SJCRH30 (cell line): ENCODE measurements at places on chromosomes 11 and 22.

GRCh38 chr22:33578752-33579151 is 341.5 kb downstream of the LARGE1 start:
- no peaks in the 10 kb centered on the region for H3K4me1 ChIP-seq
- no peak for DNase-seq
- no peak overlapping the region for H3K4me3 ChIP-seq

DNA sequence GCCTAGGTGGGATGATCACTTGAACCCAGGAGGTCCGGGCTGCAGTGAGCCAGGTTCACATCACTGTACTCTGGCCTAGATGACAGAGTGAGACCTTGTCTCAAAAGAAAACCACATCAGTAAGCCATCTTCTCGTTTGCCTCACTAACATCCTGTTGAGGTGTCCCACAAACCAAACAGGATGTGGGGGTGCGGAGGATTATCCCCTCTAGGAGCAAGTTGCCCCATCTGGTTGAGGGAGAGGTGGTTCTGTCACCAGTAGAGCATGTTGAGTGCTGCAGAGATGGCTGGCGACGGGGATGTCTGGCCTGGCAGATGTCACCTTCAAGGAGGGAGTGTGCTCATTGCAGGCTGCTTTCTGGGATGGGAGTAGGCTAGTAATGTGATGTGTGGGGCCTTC is 72.4 kb downstream of the ZNRF3 start:
- no peak overlapping the region for H3K4me3 ChIP-seq
- peaks cover 29% of the 10 kb centered on the region for H3K4me1 ChIP-seq
- no peak overlapping the region for H3K27ac ChIP-seq
- H3K27me3 ChIP-seq: no peaks in the 10 kb centered on the region

GRCh38 chr22:28892175-28892731 is 8.9 kb downstream of the ZNRF3 start:
- no peak overlapping the region for H3K4me3 ChIP-seq
- no peak for DNase-seq
- H3K4me1 ChIP-seq: no peaks in the 10 kb centered on the region
- H3K27ac ChIP-seq: no peak overlapping the region
- no peaks in the 10 kb centered on the region; the same call in 1 of the 2 replicates for H3K36me3 ChIP-seq
- H3K27me3 ChIP-seq: no peaks in the 10 kb centered on the region

GRCh38 chr22:20062766-20063083 is 17.3 kb upstream of the DGCR8 start:
- H3K36me3 ChIP-seq: no peaks in the 10 kb centered on the region
- peaks cover 11% of the 10 kb centered on the region; the same call in 1 of the 2 replicates for H3K4me1 ChIP-seq
- no peaks in the 10 kb centered on the region for H3K27me3 ChIP-seq
- H3K27ac ChIP-seq: no peak overlapping the region

GRCh38 chr22:49295851-49296560 is 531.7 kb downstream of the BRD1 start:
- H3K4me1 ChIP-seq: no peaks in the 10 kb centered on the region
- H3K27ac ChIP-seq: no peak overlapping the region
- no peak overlapping the region for H3K4me3 ChIP-seq
- DNase-seq: no peak
- H3K27me3 ChIP-seq: peaks cover 35% of the 10 kb centered on the region

- no peaks in the 10 kb centered on the region for H3K36me3 ChIP-seq
- no peaks in the 10 kb centered on the region; the same call in 1 of the 2 replicates for H3K27me3 ChIP-seq
- no peak overlapping the region for H3K4me3 ChIP-seq
- no peaks in the 10 kb centered on the region for H3K4me1 ChIP-seq
These were observed 793.7 kb upstream of the LRRC4C start for GRCh38 chr11:42253156-42253555.

DNA sequence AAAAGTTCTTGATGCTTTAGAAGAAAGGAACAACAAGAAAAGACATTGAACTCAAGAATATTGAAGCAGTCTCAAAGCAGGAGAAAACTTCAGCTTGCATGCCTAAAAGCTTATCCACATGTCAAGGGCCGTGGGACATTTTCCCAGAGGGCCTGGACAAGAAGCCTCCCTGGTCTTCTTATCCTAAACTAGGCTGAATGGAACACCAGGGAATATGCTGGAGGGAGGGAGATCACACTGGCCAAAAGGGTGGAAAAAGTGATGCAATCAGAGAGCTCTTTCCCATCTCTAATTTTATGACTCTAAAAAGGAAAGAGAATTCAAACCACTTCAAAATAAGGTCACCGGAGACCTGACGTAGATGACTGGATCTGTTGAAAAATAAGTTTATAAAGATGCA is 107.2 kb downstream of the MPPED2 start:
- H3K27me3 ChIP-seq: no peaks in the 10 kb centered on the region
- no peaks in the 10 kb centered on the region for H3K4me1 ChIP-seq
- DNase-seq: no peak
- H3K36me3 ChIP-seq: peaks cover 2% of the 10 kb centered on the region; the same call in 1 of the 2 replicates
- no peak overlapping the region for H3K4me3 ChIP-seq
